ENCODE measurements at places on chromosomes 2 and 18. TPM values are rescaled to one million over a fixed set of nuclear protein-coding genes. Genes with fewer than 3 reads are reported as not detected.

DNA sequence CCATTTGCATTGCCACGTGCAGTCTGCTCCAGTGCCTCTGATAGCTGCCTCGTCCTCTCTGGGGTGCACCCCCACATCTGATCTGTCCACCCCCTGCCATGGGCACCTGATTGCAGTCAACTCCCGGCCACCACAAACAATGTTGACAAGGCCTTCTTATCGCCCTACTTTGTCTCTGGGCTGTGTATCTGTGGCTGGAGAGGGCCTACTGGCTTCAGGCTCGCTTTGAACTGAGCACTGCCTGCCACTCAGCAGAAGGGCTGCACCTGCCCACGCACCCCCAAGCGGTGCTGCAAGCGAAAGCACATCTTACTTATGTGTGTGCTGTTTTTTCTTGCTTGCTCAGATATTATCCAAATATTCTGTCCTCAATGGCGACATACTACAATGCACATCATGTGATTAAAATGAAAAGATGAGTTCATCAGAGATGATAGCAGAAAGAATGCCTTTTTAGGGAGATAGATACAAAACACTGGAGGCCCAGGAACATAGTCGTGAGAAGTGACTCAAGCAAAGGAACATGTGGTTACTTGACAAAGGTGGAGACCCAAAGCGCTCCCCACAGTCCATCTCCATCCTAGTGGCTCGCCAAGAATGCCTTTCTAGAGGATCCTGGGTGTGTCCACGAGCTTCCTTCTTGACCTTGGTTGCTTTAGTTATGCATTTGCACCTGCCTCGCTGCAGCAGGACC, 28.8 kb downstream of the FBLN7 start:
- no peak for DNase-seq

DNA sequence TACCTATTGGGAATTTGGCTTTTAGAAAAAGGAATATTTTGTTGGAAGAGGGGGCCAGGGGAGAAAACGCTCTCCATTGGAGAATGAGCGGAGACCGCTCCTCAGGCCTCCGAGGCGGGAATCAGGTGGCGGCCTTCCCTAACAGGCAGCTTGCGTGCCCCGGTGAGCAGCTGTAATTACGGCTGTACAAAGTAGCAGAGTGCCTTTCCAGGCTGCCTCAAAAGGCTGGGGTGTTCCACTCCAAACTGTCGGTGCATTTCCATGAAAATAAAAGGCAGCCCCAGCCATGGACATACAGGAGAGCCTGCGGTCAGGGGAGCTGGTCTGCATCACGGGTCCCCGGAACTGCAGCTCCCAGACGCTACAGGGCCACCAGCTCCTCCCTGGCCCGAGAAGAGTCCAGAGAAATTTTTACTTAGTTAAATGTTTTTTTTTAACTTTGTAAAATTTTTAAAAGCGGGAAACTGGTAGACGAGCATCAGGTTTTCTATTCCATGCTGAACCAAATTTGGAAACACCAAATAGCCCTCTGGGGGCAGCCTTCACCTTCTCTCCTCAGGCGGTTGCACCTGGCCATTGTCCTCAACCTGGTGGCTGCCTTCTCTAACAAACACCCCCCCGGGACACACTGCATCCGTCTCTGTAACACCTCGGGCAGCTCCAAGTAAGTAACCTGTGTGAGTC, 209.3 kb upstream of the SALL3 start:
- DNase-seq, result no peak

DNA sequence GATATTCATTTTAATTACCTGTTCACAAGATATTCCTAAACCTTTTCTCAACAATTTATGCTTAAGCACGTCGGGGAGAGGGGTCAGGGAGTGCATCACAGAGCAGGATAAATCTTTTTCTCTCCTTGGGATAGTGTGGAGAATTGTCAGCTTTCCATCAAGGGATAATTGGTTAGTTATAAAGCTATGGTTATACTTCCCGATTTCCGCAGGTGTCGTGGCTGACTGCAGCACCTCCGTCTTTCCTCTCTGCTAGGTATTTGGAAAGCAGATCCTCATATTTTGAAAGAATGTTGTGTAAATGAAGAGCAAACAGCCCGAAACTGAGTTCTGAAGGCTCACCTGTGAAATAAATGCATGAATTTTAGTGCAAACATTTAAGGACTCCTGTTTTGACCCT, 778 bp downstream of the DYNC2LI1 start:
- no peak for DNase-seq

DNA sequence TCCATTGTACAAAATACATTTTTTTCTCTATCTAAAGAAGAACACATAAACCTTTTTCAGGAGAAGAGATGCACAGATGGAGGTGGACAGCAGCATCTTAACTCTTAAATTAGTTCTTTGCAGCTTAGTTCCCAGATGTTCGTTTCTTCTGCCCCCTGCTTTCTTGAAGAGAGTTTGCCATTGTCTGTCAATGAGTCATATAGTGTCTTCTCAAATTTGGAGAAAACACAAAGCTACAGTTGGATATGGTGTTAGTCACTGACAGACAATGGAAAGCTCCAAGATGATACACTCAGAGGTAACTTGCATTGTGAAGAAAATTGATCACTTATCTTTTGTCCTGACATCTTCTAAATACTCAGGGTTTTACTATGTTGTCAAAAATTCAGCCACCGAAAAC, 48.8 kb upstream of the TMEFF2 start:
- DNase-seq, result no peak

DNA sequence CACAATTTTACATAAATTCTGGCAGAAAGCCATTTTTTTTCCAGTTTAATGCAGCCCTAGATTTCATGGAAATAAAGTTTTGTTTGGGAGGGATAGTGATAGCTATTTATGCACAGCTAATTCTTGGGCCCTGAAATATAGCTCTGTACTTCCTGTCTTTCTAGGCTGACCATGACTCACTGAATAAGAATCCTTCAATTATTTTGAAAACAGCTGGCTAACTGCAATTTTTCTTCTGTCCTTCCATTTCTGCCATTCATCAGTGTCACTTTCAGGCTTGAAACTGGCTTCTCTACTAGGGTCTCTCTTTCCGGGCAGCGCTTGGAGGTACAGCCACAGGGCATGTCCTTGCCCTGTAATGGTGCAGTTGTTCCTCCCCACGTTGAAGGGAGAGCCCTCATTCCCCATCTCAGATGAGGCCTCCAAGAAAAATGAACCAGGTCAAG, 97.1 kb upstream of the TMEM178A start:
- peak; percentile 48 for DNase-seq

DNA sequence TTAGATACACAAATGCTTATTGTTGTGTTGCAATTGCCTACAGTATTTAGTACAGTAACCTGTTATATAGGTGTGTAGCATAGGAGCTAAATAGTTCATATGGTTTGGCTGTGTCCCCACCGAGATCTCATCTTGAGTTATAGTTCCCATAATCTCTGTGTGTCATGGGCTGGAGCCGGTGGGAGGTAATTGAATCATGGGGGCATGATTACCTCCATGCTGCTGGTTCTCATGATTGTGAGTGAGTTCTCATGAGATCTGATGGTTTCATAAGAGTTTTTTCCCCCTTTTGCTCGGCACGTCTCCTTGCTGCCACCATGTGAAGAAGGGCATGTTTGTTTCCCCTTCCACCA, 190.5 kb upstream of the SESTD1 start:
- DNase-seq, result no peak

- DNase-seq, result no peak
Measured at GRCh38 chr2:1766425-1766824, 22.1 kb upstream of the PXDN start.

DNA sequence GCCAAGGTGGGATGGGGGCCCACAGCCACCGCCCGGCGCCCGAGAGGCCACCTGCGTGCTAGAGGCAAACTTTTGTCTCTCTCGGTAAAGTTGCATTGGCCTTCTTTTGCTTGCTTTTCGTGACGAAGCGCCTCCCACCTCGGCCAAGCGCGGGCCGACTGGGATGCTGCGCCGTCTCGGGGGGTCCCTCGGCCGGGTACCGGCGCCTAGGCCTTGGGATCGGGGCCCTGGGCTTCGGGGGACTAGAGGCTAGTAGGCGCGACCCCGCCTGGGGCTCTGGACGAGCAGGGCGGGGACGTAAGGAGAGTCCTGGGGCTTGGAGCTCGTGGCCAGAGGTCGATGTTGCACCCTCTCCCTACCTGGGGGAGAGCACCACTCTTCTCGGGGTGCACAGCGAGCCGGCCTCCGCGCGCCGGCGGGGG, 545 bp downstream of the GLI2 start:
- DNase-seq, result no peak

DNA sequence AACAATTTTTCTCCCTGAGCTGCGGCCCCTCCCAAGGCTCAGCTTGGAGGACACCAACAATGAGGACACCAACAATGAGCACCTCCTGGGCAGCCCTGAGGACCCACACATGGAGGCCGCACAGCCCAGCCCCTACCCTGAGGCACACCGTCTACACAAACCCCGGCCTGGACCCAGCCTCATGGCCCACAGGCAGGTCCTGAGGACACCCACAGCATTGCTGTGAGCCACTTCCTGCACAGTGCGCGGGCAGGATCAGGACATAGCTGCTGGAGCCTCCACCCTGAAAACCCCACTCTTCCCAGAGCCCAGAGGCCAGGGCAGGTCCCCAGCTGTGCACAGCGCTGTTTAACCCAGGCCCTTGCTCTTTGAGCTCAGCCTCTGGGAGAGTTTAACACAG, 194.3 kb downstream of the RTP5 start:
- no peak for DNase-seq

- no peak for DNase-seq
Measured at GRCh38 chr2:109117780-109118179, 11.2 kb upstream of the SH3RF3 start.

- DNase-seq, result no peak
Measured at GRCh38 chr2:241083091-241083415, 19.0 kb downstream of the MTERF4 start.

- no peak for DNase-seq
Measured at GRCh38 chr2:32739664-32740063, 111.8 kb downstream of the TTC27 start.

Gene SH3RF3
- 5.5 TPM for polyA plus RNA-seq

Gene ZNF892
- polyA plus RNA-seq, result 5.2 TPM

Gene KRTCAP3
- polyA plus RNA-seq, result 8.3 TPM

Gene KLHL29
- polyA plus RNA-seq, result 11.6 TPM

Gene CFAP210
- polyA plus RNA-seq, result 0.94 TPM

Gene ALLC
- polyA plus RNA-seq, result not detected
